Right atrium auricular region (tissue), 2 donors: ENCODE measurements at places on chromosomes 5 and 9.
A peak's percentile ranks its signal among the peaks of the same experiment; 100 is the strongest.

- DNase-seq, result no peak
Measured at GRCh38 chr5:17839848-17840247, 205.6 kb downstream of the TAF11L14 start.

GRCh38 chr5:150368526-150368925 lies 11.0 kb downstream of the TCOF1 start:
- DNase-seq, result no peak

- no peak for DNase-seq
Measured at GRCh38 chr9:129273941-129274684, 96.1 kb upstream of the IER5L start.

- no peak for DNase-seq
Measured at GRCh38 chr5:176133289-176133870, 104.8 kb upstream of the SIMC1 start.

DNA sequence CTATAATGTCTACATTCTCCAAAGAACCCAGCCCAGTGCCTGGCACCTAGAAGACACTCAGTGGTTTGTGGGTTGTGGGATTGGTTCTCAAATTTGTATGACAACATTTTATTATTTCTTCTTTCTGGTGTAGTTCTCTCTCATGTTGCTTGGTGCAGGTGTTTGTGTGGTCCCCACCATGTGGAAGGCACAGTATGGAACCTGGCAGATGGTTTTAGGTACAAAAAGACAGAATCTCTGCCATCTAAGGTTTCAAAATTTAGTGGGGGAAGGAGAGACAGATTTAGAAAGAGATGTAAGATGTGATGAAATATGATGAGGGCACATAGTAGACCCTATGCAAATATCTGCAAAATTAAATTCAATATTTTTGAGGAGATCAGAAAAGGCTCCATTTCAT lies 323.8 kb downstream of the CDK5RAP2 start:
- DNase-seq, result no peak

- no peak for DNase-seq
Measured at GRCh38 chr9:15837079-15837679, 284.3 kb downstream of the CCDC171 start.

- DNase-seq, result no peak
Measured at GRCh38 chr5:158811921-158812320, 287.8 kb downstream of the EBF1 start.

DNA sequence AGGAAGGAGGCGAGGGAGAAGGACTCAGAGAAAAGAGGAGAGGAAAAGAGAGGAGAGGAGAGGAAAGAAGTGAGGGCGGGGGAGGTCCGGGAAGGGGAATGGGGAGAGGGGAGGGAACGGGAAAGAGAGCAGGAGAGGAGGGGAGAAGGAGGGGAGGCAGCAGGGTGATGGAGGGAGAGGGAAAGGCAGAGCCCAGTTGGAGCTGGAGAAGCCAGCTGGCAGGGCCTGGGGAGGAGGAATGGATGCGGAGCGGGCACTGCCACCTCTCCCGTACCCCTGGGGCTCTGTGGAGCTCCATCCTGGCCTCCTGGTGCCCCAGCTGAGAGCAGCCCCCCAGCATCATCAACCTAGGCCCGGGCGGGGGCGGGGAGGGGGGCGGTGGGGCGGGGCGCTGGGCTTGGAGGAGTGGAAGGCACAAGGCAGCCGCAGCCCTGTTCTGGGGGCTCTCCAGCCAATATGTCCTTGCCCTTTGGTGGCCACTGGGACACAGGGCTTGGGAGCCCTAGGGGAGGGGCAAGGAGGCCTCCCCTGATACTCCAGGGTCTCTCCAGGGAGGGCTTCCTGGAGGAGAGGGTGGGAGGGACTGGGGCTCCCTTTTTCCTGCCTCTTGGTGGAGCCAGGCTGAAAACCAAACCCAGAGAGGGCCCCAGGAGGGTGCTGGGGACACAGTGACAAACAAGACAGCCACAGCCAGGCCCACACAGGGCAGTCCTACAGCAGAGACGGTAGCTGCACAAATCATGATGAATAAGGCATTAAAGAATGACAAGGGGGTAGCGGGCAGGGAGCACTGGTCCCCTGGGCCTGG lies 123.7 kb downstream of the C9orf50 start:
- DNase-seq, result no peak

DNA sequence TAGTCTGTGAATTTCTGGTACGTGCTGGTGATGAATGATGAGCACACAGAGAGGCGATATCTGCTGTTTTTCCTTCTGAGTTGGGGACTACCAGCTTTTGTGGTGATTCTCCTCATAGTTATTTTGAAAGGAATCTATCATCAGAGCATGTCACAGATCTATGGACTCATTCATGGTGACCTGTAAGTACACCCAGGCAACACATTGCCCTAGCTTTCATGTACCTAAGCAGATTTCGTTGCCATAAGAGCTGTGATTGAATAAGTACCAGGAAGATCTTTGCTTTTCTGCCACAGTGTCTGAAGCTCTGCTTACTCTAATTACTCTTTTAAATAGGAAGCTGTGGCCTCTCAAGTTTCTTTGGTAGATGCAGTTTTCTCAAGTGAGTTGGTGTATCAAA lies 397.8 kb downstream of the ARRDC3 start:
- no peak for DNase-seq

DNA sequence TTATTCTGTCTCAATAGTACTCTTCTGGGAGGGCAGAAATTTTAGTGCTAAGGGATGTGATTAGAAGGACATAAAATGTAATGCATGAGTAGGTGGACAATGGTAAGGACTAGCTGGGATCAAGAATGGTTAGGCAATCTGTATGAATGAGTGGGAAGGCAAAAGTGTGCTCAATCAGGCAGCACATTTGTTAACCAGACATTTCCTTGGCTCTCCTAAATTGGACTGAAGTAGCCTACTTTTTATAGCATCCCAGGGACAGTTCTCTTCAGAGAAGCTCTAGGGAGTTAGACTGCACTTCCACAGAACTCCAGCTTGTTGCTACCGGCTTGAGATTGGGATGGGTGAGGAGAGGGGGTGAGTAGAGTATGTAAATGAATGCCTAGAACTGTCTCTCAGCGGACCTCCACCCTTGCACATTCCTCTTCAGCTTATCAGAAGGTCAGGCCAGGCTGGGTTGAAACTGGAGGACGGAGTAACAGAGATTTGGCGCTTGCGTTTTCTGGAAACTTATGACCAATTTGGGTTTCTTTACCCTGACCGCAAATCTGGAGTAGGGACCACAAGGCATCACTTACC lies 19.0 kb upstream of the ARL14EPL start:
- DNase-seq, result no peak

GRCh38 chr9:36864491-36865410 lies 169.3 kb downstream of the PAX5 start:
- no peak for DNase-seq

GRCh38 chr5:40906351-40906751 lies 2.9 kb upstream of the C7 start:
- DNase-seq, result no peak

- no peak for DNase-seq
Measured at GRCh38 chr9:124137009-124137943, 120.5 kb upstream of the NEK6 start.

GRCh38 chr5:115601701-115602590 lies at the start of gene TICAM2:
TICAM2 (minus strand) TSS chr5:115602479; CDS start chr5:115581256, 21,223 bp downstream.
- DNase-seq, result peak; percentile 79

DNA sequence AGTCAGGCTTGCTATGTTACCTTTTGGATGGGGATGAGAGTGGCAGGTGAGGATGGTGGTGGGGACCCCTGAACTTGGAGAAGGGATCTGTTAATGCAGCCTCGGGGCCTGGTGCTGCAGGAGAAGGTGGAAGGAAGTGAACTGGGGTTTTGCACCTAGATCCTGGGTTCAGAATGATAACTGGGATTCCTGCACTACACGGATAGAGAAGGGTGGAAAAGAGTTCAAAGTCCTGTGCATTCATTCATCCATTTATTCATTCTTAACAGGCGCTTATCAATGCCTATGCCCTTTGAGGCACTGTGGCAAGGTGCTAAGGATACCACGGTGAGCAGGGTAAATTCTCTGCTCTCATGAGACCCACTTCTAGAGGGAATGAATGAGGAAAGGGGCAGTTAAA lies 41.7 kb upstream of the TJP2 start:
- no peak for DNase-seq

GRCh38 chr5:107668154-107669095 lies 2.3 kb downstream of the EFNA5 start:
- DNase-seq, result no peak

GRCh38 chr5:77791356-77791755 lies 15.2 kb upstream of the TBCA start:
- DNase-seq, result no peak

- DNase-seq, result peak; percentile 79
Measured at GRCh38 chr5:158837908-158838307, 261.8 kb downstream of the EBF1 start.
